ENCODE measurements at places on chromosomes 5 and 9. TPM values are rescaled to one million over a fixed set of nuclear protein-coding genes. Genes with fewer than 3 reads are reported as not detected.

Gene RAI14
- 160 TPM for total RNA-seq

- no peak for DNase-seq
Measured at GRCh38 chr5:144844086-144844485, 673.4 kb downstream of the KCTD16 start.

- DNase-seq: no peak
Measured at GRCh38 chr9:25939126-25939525, 260.9 kb upstream of the TUSC1 start.

GRCh38 chr5:73592551-73592950 is 27.0 kb downstream of the UTP15 start:
- DNase-seq: no peak

Gene GPX3
- 1,026 TPM for total RNA-seq

DNA sequence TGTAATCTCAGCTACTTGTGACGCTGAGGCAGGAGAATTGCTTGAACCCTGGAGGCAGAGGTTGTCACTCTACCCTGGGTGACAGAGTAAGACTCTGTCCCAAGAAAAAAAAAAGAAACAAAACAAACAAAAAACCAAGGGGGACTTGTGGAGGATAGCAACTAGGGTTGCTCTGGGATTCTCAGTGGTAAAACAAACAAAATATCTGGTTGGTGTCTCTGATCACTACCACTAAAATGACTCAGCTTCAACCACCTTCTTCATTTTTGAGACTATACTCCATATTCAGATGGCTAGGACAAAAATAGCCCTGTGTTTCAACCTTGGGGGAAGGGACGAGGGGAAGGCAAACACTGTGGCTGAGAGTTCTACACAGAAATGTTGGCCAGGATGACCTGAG is 110.3 kb downstream of the ARRDC3 start:
- no peak for DNase-seq

GRCh38 chr5:139678751-139679750 is 30.9 kb downstream of the CXXC5 start:
- no peak for DNase-seq

All from posterior vena cava (tissue), 2 donors.